ENCODE measurements at places on chromosomes 2 and 18.

DNA sequence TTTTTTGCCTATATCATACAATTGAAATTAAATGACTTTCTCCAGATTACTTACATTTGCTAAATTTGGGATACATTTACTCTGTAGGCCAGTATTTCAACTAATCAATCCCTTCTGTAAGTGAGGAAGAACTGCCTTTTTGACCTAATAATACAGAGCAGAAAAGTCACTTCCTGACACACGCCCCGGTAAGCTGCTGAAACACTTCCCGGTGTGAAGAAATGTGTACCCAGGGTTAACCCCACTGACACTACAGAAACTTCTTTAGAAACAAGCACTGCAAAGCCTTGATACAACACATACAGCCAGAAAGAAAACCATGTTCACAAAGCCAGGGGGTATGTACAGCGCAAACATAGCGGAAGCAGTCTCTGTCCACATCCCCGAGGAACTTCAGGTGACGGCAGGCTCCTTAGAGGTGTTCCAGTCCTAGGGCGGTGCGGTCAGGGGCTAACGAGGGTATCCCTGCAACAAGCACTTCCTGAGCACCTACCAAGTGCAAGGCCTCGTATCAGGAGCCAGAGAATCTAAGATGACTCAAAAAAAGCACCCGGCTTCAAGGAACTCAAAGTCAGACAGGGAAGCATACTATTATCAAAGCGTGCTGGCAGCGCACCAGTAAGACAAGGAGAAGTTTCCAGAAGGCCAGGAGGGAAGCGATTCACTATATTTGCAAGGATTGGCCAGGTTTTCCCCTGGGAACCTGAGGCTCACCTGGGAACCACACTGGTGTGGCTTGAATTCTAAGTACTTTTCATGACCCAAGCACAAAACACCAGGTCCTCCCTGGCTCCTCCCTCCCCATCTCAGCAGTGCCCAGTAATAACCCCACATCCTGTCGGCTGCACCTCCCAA lies 46.6 kb downstream of the ZNF516 start:
- no peak for DNase-seq

GRCh38 chr18:26922313-26922712 lies 56.8 kb upstream of the AQP4 start:
- no peak for DNase-seq

- no peak for DNase-seq
Observed at GRCh38 chr2:239145601-239146000, 255.2 kb downstream of the HDAC4 start.

DNA sequence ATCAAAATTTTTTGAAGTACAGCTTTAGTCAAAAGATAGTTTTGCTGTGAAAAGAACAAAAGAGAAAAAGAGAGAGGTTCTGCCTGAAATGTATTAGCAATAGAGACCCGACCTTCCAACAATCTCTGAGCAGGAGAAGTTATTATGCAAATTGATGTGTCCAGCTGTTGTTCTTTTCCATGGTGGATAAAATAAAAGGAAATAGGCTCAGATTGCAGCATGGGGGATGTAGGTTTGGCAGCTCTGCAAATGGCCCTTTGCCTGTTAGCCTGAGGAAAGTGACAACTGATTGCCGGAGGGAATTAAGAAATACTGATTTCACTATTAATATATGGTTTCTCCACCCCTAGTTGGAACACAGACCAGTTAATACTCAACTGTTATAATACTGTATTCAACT lies 1283.2 kb upstream of the NXPH2 start:
- DNase-seq, result no peak

GRCh38 chr2:159157361-159158209 lies 128.9 kb downstream of the WDSUB1 start:
- no peak for DNase-seq

Data from SHP77 (cell line).